Vagina (tissue), 2 donors: ENCODE measurements at places on chromosomes 1 and 21.

- no peaks in the 10 kb centered on the region for H3K36me3 ChIP-seq
- H3K4me1 ChIP-seq: no peaks in the 10 kb centered on the region
- no peak overlapping the region for H3K27ac ChIP-seq
Observed at GRCh38 chr1:182484067-182484466, 34.1 kb downstream of the RGSL1 start.

DNA sequence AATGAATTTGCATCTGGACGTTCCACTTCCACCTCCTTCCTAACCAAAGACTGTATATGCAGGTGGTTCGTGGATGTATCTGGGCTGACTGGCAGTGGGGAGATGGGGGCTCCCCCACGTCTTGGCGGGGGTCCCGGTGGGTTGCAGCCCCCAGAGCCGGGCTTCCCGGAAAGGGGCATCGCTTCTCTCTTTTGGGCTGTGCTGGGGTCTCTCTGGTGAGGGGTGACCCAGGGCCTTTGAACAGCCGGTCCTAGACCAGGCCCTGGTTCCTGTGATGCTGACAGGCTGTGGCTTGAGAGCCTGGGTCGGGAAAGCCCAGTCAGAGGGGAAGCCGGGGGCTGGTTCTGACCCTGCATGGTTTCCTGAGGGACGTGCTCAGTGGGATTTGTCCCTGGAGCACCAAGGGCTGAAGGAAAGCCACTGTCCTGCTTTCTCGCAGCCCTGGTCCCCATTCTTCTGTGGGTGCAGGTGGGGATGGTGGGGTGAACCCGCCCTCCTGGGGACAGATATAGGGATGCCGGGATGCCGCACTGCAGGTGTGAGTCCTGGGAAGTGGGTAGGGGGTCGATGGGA is 29.8 kb downstream of the COL18A1 start:
- no peaks in the 10 kb centered on the region for H3K27me3 ChIP-seq
- H3K4me3 ChIP-seq: no peak overlapping the region
- peaks cover 82% of the 10 kb centered on the region for H3K4me1 ChIP-seq
- no peak for DNase-seq
- no peaks in the 10 kb centered on the region for H3K36me3 ChIP-seq

- H3K36me3 ChIP-seq: no peaks in the 10 kb centered on the region
- no peak for DNase-seq
- H3K27ac ChIP-seq: no peak overlapping the region
- no peaks in the 10 kb centered on the region for H3K27me3 ChIP-seq
Observed at GRCh38 chr1:14334336-14335176, 263.9 kb upstream of the KAZN start.

- no peak overlapping the region for H3K4me3 ChIP-seq
- H3K36me3 ChIP-seq: no peaks in the 10 kb centered on the region
- no peaks in the 10 kb centered on the region for H3K27me3 ChIP-seq
- DNase-seq: no peak
Observed at GRCh38 chr1:201791779-201792173, 37.2 kb upstream of the IPO9 start.

DNA sequence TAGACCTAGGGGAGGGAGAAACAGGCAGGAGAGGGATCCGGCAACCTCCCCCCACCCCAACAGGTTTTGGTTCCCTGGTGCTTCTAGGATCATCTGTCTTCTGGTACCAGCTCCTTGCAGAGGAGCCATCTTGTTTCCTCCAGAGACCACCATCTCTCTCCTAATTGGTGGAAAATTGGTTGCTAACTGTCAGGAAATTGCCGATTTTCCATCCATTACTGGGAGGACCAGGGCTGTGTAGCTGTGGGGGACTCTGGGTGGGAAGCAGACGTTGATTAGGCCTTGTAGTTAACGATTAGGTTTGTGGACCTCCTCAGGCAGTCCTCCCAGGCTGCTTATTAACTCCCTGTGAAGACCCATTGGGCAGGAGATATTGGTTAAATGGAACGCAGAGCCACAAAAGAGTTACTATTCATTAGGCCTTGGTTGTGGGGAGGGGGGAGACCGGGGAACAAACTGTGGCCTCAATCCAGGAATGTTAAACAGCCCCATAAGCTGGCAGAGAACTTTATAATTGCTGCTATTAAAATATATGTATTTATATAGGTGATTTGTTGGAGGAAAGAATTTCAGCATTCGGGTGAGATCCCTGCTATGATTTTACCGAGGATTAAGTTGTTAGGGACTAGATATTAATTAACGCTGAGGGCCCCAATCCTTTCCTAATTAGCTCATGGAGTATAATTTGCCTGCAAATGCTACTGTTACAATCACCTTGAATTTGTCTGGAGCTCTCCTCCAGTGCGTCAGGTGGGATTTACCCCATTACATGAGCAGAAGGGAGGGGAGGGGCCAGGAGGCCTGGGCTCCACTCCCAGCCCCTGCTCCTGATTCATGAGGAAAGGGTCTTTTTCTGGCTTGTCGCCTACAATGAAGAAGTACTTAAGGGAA is 61.2 kb upstream of the TRABD2B start:
- no peaks in the 10 kb centered on the region for H3K36me3 ChIP-seq
- H3K27me3 ChIP-seq: no peaks in the 10 kb centered on the region
- H3K4me1 ChIP-seq: peaks cover 2% of the 10 kb centered on the region
- no peak overlapping the region for H3K4me3 ChIP-seq
- no peak for DNase-seq
- no peak overlapping the region for H3K27ac ChIP-seq

DNA sequence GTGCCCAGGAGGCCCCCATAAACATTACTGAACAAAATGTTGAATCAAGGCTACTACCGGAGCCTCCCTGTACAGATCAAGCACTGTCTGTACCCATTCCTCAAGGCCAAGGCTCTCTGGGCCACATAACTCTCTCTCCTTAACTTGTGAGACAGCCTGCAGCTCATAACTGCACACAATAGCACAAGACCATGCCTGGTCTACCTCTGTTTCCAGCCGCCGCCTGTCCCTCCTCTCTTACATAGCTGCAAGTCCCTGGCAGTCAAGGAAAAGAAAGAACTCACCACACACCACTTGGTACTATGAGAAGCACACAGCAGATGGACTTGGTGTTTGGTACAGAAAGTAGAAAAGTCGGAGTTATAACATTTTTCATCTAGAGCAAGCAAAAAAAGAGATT is 91.1 kb downstream of the SSBP3 start:
- no peak overlapping the region for H3K4me3 ChIP-seq
- H3K27me3 ChIP-seq: no peaks in the 10 kb centered on the region
- H3K36me3 ChIP-seq: no peaks in the 10 kb centered on the region

GRCh38 chr1:30378991-30379581 is 344.3 kb downstream of the MATN1 start:
- DNase-seq: no peak
- H3K36me3 ChIP-seq: no peaks in the 10 kb centered on the region
- peaks cover 22% of the 10 kb centered on the region for H3K4me1 ChIP-seq
- H3K27me3 ChIP-seq: no peaks in the 10 kb centered on the region
- no peak overlapping the region for H3K4me3 ChIP-seq

DNA sequence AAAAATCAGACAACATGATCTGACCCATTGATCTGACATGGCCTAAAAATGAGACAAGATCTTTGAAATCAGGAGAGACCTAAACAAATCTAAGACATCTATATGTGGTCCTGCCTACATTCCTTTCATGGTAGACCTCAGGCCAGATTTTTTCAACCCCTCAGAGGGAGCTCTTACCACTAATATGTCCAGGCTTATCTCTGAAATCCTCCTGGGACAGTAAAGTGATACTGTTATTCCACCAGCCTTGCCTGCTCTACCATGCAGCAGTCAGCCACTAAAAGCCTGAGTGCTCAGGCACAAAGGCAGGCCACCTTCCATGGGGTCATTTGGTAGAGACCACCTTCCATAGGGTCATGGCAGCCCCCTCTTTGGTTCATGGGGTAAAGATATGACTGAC is 126.9 kb downstream of the TBX15 start:
- no peaks in the 10 kb centered on the region for H3K36me3 ChIP-seq
- H3K27me3 ChIP-seq: no peaks in the 10 kb centered on the region
- no peaks in the 10 kb centered on the region for H3K4me1 ChIP-seq
- DNase-seq: no peak
- H3K27ac ChIP-seq: no peak overlapping the region

GRCh38 chr1:8670371-8670818 is 147.0 kb downstream of the RERE start:
- H3K36me3 ChIP-seq: no peaks in the 10 kb centered on the region
- H3K4me1 ChIP-seq: peaks cover 33% of the 10 kb centered on the region
- no peaks in the 10 kb centered on the region for H3K27me3 ChIP-seq
- no peak overlapping the region for H3K4me3 ChIP-seq
- no peak for DNase-seq

GRCh38 chr1:84971957-84972356 is 25.0 kb downstream of the MCOLN2 start:
- H3K4me1 ChIP-seq: no peaks in the 10 kb centered on the region
- no peaks in the 10 kb centered on the region for H3K27me3 ChIP-seq
- no peak overlapping the region for H3K4me3 ChIP-seq
- no peak overlapping the region for H3K27ac ChIP-seq
- H3K36me3 ChIP-seq: no peaks in the 10 kb centered on the region
- no peak for DNase-seq
